Cerebellar nuclear complex (tissue), 1 donor: ENCODE measurements at places on chromosomes 3 and 15.

DNA sequence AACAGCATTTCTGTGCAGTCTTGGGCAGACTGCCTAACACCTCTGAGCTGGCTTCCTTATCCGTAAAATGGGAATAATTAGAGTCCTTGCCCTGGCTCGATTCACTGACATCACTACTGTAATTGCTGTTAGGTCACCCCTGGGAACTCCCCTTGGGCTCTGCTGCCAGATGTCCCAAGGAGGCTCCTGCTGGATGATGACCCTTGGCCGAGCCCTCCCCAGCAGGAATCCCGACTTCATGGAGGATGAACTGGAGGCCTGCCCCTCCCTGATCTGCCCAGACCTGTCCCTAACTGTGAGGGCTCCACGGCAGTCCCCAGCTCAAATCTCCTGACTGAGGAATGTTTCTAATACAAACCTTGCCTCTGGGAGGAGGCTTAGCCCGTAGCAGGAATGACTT lies 18.0 kb downstream of the ESYT3 start:
- DNase-seq: no peak

DNA sequence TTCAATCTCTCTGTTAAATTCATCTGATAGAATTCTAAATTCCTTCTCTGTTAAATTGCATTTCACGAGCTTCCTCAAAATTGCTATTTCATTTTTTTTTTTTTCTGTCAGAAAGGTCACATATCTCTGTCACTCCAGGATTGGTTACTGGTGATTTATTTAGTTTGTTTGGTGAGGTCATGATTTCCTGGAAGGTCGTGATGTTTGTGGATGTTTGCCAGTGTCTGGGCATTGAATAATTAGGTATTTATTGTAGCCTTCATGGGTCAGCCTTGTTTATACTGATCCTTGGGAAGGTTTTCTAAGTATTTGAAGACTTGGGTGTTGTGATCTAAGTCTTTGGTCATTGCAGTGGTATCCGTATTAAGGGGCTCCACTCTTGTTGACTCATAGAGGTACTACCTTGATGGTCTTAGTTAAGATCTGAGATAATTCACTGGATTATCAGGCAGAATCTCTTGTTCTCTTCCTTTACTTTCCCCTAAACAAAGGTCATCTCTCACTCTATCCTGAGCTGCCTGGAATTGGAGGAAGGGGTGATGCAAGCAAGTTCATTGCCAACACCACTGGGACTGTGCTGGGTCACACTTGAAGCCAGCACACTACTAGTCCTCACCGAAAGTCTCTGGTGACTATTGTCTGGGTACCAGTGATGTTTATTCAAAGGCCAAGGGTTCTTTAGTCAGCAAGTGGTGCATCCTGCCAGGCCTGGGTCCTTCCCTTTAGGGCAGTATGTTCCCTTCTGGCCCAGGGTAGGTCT lies 231.1 kb downstream of the GBE1 start:
- no peak for DNase-seq

GRCh38 chr3:52234516-52235447 lies 4.2 kb downstream of the TWF2 start:
- DNase-seq: no peak

DNA sequence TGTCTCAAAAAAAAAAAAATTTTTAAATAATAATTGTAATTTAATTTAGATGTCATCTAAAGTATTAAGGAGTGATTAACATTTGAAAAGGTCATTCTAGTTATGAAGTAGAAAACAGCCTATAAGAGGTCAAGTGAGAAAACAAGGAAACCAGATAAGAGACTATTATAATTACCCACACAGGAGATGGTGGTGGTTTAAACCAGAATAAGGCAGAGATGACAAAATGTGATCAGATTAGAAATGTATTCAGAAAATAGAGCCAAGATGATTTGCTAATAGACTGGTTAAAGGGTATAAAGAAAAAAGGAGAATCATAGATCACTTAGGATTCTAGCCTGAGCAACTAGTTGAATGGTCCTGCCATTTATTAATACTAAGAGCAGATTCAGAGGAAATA lies 11.2 kb downstream of the HERC1 start:
- no peak for DNase-seq

DNA sequence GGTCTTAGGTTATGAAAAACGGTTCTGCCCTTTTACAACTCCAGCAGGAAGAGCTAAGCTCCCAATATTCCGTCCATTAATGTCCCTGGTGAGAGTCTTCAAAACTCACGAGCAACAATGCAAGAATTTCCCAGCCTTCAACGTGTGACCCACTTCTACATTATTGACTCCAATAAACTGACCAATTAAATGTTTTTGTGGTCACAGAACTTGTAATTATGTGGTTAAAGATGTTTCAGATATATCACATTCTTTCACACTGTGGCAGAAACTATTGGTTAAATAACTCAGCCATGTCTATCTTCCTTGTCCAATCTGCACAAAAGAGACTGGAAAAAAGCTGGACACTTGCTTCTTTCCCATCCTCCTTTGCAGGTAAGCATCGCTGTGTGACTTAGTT lies 286.6 kb upstream of the ADAMTS9 start:
- no peak for DNase-seq

DNA sequence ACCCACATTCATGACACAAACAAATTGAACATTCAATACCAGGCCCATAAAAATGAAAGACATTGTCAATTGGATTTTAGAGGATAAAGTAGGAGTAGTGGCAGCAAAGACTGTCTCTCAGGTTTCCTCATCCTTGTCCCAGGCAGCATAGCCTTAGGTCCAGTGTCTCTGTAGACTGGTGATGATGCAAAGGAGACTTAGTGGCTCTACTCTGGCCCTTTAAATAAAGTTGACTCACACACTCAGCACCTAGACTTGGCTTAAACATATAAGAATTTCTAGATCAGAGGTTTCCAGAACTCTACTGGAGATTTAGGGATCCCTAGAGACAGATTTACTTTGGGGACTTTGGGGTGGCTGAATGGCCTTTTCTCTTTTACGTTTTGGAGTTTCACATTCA lies 166.6 kb downstream of the NR1D2 start:
- no peak for DNase-seq

DNA sequence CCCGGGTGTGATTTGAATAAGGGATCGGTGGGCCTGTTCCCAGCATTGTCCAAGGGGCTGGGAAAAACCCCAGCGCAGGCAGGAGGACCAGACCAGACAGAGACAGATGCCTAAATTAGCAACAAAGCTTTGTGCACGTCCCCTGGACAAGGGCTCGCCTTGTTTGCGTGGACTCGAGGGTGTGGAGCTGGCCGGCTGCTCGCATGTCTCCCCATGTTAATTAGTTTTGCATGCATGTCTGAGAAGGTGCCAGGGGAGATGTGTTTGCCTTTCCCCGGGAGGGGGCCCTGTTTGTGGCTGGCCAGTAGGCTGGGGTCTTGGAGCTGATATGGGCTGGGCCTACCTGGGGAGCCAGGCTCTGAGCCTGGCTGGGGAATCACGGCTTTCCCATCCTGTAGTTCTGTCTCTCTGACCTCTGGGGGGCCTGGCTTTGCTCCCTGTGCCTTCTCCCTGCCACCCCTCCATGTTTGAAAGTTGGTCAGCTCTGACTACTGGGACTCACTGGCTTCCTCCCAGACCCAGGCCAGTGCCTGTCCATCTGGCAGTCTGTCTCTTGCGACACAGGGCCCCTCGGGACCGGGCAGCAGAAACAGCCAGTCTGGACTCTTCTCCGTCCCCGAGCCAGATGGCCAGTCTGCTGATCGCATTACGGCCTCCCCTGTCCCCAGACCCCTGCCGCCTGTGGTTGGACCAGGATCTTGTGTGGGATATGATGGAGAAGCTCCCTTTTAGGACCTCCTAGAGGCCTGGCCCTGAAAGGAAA lies 55.4 kb upstream of the POLG start:
- DNase-seq: no peak

DNA sequence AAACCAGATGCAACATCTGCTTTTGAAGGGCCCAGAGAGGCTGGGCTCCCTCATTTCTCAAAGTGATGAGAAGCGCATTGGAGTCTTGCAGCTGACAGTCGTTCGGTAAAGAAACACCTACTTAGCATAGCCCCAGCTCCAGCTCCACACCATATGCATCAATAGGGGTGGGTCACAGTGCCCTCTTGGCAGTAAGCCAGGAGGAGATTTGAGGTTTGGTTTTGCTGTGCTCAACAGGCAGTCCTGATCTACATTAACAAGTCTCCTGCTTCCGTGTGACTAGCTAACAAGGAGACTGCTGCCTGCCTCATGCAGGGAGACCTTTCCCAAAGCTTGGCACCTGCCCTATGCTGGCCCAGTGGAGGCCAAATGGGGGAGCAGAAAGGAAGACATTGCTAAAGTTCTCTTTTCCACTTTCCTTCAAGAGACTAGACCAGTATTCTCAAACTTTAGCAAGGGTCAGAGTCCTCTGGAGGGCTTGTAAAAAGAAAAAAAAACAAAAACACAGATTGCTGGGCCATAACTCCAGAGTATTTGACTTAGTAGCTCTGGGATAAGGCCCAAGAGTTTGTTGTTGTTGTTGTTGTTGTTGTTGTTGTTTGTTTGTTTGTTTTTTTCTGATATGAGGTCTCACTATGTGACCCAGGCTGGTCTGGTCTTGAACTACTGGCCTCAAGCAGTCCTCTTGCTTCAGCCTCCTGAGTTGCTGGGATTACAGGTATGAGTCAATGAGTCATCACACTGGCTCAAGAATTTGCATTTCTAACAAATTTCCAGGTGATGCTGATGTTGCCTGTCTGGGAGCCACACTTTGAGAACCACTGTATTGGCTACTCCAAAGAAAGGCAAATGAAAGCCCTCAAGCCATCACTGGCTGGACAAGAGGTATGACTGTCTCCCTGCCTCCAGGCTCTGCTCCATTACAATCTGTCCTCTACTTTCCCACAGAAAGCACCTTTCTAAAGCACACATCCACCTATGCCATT lies 294.9 kb downstream of the RORA start:
- DNase-seq: no peak

DNA sequence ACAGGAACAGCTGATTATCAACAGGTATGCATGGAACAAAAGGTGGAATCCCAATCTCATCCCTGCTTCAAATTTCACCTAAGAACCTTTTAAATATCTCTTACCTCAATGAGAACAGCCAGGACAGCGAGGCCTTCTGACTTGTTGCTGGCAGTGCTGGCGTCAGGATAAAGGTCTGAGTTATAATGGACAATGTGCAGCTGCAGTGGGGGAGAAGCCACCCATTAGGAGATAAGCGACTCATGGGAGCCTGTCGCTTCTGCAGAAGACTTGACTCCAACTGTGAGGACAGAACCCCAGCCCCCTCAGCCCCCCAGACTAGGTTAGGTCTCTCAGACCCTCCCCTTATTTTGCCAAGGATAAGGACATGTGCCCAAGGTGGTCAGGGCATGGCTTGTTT lies 39.7 kb downstream of the CA12 start:
- DNase-seq: no peak

GRCh38 chr3:60323651-60324050 lies 927.6 kb downstream of the FHIT start:
- DNase-seq: no peak

DNA sequence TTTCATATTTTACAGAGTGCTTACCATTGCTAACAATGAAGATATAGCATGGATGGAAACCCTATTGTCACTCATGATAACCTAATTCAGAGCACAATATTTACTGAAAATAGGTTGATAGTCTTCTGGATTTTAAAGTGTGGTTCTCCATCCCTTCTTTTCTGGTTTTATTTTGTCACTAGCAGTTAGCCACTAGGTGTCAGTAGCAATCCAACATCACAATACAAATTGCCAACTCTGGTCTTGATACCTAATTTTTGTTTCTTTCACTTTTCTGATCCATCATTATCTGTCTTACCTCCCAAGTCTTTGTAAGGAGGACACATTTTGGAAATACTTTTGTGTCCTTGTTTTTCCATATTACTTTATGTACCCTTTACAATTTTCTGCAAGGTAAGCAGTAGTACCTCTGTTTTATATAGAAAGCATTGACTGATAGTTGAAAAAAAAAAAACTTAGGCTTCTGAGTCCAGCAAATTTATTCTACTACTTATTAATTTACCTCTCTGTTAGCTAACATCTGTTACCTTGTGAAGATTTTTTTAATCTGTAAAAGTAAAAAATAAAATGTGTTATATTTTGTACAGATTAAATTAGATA lies 28.3 kb upstream of the CRYBG3 start:
- DNase-seq: no peak

DNA sequence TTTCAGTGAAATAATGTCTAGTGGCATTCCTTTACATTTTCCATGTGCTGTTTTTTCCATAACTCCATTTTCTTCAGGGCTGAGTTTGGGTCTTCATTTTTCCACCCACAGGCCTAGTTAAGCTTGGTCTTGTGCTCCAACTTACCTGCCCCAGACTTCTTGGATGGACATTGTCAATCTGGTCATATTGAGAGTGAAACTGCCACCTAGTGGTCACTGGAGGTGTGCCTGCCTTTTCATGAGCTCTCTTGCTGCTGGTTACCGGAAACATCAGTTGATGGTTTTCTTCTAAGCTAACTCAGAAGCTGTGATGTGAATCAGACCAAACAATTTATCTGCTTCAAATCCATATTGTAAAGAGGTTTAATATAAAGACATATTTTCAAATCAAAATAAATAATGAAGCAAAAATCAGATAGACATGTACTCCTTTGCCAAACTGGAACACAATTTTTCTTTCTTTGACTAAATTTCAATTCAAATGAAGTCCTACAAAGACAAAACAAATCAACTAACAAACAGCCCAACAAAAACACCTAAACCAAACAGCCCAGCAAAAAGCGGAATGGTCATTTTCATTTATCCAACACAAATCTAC lies 135.1 kb upstream of the RASGRP1 start:
- DNase-seq: no peak

DNA sequence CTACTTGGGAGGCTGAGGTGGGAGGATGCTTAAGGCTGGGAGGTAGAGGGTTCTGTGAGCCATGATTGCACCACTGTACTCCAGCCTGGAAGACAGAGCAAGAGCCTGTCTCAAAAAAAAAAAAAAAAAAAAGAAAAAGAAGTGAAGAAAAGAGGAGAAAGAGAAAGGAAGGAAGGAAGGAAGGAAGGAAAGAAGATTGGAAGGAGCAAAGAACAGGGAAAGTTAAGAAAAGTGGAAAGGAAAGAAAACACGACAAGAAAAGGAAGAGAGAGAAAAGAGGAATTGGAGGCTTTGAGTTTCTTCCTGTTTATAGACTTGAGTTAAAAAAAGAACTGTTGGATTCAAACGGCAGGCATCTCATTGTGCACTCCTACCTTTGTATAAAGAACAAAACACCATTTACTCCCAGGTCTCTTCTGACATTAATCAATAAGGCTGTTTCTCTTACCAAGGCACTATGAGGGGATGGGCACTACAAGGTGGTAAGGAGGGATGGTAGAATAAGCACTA lies 73.5 kb downstream of the EDEM1 start:
- DNase-seq: no peak

- DNase-seq: peak; percentile 9
Observed at GRCh38 chr3:12180218-12180617, 21.5 kb upstream of the TIMP4 start.
